ENCODE measurements at places on chromosomes 2 and 18.
A peak's percentile ranks its signal among the peaks of the same experiment; 100 is the strongest.

DNA sequence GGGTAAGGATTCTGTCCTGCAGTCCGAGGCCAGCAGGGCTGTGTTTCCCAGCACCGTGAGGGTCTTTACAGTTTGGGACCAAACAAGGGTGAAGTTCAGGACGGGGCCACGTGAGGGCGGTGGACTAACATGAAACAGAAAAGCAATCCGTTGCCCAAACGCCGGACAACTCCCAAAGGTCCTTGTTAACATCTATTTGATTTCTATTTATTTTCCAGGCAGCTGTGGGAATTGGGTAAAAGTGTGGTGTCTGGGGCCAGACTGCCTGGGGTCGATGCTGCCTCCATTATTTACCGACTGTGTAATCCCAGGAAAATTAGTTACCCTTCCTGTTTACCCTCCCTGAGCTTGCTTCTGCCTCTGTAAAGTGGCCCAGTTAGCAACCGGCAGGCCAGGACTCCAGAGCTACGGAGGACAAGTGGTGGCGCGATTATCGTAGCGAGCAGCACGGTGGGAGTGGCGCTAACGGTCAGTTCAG, 66.3 kb upstream of the TCF7L1 start:
- peak; percentile 61 for DNase-seq

GRCh38 chr2:3127710-3128109, 249.9 kb downstream of the EIPR1 start:
- no peak for DNase-seq

GRCh38 chr2:120667981-120668380, 67.7 kb upstream of the GLI2 start:
- no peak for DNase-seq

DNA sequence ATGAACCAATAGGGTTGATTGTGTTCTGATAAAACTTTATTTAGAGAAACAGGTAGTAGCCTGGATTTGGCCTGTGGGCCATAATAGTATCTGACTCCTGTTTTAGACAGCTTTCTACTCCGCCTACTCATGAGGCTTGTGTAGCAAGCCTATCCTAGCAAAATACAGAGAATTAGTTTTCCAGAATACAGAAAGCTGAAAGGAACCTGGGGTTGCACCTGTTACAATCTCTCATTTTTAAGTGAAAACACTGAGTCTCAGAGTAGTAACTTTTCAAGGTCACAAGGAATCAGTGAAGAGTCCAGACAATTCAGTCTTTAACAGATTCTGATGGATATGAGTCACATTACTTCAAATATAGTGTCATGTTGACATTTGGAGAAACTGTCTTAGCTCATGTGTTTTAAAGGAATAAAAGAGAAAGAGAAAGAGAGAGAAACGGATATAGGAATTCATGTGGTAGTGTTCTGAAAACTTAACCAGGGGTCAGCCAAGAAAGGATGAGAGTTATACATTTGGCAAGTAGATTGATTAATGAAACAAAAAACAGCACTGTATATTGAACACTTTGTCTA, 17.0 kb downstream of the ARHGAP28 start:
- DNase-seq: no peak

GRCh38 chr2:157327621-157328500, 2.2 kb upstream of the ERMN start:
- no peak for DNase-seq

DNA sequence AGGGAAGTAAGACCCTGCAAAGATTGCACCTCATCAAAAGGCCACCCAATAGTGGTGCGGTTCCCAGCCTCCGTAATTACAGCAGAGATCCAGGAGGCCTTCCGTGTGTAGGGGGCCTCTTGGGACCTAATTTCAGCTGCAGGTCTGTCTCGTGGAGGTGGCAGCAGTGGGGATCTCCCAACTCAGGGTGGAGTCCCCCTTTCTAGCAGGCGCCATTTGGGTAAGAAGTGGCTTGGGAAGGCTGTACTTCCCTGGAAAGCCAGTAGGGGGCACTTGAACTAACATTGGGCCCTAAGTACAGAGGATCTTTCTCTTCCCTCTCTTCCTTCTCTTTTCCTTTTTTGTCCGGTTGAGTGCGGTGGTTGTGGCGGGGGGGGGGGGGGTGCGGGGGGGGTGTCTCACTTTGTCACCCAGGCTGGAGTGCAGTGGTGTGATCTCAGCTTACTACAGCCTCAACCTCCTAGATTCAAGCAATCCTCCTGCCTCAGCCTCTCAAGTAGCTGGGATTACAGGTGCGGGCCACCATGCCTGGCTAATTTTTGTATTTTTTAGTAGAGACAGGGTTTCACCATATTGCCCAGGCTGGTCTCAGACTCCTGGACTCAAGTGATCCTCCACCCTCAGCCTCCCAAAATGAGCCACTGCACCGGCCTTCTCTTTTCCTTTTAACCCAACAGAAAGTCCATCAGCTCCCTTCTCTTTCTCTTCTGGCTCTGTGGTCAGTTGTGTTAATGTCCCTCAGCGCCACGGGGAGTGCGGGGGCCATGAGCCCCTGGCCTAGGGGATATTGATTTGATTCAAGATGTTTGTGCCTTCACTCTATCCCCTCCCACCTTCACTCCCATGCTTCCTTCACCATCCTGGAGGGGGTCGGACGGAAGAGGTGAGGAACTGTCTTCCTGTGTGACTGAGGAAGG, 32.0 kb downstream of the CENPO start:
- no peak for DNase-seq

GRCh38 chr2:62185475-62186155, 10.3 kb upstream of the B3GNT2 start:
- no peak for DNase-seq

DNA sequence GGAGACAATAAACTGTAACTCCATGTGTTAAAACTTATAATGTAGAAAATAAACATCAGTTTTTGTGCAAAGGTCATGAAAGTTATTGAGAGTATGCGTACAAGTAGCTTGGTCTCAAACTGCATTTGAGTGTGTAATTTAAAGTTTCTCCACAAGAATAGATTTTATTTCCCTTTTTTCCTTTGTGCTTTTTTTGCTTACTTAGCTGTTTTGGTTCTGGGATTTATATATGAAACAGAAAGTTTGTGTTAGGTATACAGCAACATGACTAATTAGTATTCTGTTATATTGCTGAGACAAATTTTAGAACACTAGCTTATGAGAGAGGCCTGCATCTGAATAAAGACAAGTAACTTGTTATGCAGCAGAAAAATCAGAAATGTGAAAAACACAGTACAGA, 67.5 kb downstream of the GTF2A1L start:
- DNase-seq: no peak

Data from SW 1271 (cell line).